ENCODE measurements at places on chromosomes 3 and 15. TPM values are rescaled to one million over a fixed set of nuclear protein-coding genes. Genes with fewer than 3 reads are reported as not detected.

Gene GOLGA8R
- total RNA-seq, result 1.5 TPM

Gene RYK
- 52.3 TPM for total RNA-seq

Gene PAK2
- 87.1 TPM for total RNA-seq

Gene CASR
- total RNA-seq, result not detected

Gene PLA2G4F
- total RNA-seq, result not detected

Gene ACTR8
- 34.2 TPM for total RNA-seq

Gene SCN11A
- 0.23 TPM for total RNA-seq

Gene CLEC3B
- not detected for total RNA-seq

Gene FGD5
- 72.1 TPM for total RNA-seq

DNA sequence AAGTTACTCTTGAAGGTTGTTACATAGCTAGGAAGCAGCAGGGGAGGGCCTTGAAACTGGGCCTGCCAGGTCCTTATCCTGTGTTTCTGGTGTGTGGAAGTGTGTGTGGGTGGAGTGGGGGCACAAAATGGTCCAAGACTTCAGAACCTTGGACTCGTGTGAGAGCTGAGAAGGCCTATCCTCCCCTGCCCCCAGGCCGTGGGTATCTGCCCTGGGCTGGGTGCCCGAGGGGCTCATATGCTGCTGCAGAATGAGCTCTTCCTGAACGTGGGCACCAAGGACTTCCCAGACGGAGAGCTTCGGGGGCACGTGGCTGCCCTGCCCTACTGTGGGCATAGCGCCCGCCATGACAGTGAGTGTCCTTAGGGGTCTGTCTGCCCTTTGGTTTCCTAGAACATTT, 4.5 kb downstream of the CHRD start:
- DNase-seq, result no peak

DNA sequence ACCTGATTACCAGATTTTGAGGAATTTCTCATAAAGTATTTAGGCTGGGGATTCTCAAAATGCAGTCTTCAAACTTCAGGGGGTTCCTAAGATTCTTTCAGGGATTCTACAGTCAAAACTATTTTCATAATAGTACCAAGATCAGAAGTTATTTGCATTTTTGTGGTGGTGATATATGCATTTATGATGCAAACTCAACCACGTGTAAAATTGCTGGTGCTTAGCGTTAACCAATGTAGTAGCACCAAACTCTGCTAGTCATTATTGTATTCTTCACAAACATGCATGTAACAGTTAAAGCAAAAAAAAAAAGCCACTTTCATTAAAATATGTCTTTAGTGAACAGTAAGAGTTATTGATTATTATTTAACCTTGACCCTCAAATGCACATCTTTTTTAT, 274.9 kb upstream of the DNAJC19 start:
- no peak for DNase-seq

- no peak for DNase-seq
Observed at GRCh38 chr3:187743195-187744141, 1.8 kb downstream of the BCL6 start.

DNA sequence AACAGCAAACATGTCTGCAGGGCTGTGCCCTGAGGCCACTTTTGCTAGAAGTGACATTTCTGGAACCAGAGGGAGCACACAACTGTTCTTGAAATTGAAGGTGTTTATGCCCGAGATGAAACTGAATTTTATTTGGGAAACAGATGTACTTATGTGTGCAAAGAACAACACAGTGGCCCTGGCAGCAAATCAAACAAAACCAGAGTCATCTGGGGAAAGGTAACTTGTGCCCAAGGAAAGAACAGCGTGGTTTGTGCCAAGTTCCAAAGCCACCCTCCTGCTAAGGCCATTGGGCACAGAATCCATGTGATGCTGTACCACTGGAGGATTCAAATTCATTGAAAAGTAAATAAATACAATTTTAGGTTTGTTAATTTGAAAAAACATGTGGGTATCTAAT, 31.2 kb upstream of the RARRES1 start:
- no peak for DNase-seq

GRCh38 chr3:193816656-193817311, 223.8 kb downstream of the OPA1 start:
- no peak for DNase-seq

GRCh38 chr15:43872416-43873020, 45.7 kb downstream of the WDR76 start:
- peak; percentile 50 for DNase-seq

DNA sequence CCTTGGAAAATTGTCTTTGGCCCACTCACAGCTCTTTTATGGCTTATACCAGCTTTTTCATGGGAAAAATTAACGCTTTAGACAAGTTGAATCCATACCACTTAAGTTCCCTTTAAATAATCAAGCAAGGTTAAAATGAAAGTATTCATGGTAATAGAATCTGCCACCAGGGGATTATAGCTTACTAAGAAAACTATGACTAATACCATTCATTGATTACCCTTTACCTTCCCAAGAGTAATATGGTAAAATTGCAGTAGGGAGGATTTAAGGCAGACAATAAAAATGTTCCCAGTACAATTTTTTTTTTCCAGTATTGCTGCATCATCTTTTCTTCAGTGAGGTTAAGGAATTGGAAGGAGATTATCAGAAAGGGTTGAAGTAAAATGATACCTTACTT, 641.1 kb upstream of the NAALADL2 start:
- DNase-seq, result no peak

DNA sequence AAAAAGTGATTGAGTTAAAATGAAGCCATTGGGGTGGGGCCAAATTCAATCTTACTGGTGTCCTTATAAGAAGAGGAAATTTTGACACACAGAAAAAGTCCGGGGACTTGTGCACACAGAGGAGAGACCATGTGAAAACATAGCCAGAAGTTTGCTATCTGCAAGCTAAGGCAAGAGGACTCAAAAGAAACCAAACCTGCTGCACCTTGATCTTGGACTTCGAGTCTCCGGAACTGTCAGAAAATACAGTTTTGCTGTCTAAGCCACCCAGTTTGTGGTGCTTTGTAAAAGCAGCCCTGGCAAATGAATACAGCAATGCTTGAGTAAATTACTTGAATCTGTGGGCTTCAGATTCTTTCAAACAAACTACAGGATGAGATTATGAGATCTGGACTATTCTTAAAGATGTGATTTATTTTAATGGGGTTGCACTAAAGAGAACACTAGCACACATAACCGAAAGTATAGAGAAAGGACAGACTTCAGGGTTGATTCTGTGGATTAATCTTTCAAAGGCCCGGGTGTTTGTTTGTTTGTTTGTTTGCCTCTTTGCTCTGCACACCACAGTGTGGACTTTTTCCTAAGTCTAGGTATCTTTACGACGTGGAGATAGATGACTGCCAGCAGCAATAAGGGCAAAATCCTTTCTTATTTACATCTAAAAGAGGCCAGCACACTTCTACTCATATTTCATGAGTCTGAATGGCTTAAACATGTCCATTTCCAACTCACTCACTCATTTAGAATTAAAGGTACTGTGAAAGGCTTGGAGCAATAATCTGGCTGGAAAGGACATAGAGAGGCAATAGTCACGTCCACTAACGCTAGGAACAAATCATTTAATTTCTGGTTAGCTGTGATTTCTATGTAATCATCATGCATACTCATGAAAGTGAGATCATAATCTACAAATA, 53.9 kb upstream of the SSR3 start:
- no peak for DNase-seq

DNA sequence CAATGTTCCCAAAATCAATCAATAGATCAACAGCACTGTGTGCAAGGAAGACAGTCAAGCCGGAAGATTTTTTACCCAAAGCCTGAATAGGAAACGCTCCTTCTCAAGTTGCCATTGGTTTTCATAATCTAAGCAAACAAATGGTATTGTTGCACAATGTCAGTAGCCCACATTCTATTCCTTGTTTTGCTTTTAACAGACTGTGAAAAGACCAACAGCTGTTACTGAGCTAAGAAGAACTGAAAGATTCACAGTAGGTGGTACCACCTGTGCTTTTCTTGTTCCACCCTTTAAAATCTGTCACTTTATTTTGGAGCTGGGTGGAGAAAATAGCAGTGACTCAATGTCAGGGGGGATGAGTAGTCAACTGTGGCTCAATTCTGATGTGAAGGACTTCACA, 357.5 kb upstream of the CADM2 start:
- DNase-seq, result no peak

DNA sequence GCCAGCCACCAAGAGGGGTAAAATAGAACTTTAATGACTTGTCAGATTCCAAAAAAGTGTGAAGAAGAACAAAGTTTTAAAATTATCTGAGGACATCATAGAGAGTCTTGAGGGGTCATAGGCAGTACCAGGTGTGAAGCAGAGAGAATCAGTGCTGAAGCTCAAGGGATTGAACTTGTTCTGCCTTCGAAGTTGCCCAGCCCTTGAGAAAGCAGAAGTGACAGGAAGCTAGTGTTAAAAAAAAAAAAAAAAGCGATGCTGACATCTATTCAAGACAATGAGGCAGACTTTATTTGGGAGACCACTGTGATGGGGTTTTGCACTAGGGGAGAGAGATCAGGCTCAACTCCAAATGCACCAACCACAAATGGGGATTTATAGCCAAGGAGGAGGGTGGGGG, 21.8 kb downstream of the FBXO22 start:
- DNase-seq, result no peak

GRCh38 chr15:63474810-63475316, 29.5 kb upstream of the USP3 start:
- no peak for DNase-seq

DNA sequence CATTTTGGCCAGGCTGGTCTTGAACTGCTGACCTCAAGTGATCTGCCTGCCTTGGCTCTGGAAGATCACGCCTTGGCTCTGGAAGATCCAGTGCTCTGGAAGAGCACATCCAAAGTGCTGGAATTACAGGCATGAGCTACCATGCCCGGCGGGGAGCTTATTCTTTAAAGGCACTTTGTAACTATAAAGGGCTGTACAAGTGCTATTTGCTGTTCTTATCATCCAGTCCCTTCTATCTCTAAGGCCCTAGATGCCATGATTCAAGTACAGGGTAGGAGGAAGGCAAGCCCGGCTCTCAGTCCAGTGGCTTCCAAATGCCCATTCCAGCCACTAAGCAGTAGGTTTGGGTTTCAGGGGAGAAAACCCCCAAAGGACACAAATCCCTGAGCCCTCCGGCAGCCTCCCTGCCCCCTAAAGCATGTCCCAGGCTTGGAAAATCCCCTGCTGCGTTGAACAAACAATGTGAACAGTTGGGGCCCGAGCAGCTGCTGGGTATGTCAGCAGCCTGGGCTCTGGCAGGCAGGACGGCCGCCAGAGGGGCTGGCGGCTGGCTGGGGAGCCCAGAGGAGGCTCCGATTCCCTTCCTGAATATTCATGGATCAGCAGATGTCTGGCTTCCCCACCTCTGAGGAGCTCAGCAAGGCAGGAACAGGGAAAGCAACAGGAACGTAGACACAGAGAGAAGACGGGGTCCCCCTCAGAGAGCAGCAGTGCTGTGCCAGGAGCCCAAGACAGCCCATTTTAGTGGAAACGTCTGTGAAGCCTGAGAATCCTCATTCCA, 7.7 kb downstream of the IGDCC4 start:
- DNase-seq, result no peak

DNA sequence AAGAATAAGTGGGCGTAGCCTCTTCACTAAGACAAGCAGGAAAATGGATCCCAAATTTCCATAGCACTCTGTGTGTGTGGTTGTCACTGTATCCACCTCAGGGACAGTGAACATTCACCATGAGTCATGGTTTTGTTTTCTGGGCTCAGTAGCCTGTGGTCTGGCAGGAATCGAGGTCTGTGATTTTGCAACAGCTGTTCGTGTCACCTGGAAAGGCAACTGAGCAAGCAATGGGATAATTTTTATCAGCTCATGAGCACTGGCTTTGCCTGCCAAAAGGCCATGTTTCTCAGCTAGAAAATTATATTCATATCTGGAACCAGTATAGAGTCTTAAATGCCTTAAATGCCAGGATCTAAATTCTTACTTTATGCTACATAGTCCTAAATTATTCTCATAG, 60.9 kb downstream of the STRIT1 start:
- no peak for DNase-seq

DNA sequence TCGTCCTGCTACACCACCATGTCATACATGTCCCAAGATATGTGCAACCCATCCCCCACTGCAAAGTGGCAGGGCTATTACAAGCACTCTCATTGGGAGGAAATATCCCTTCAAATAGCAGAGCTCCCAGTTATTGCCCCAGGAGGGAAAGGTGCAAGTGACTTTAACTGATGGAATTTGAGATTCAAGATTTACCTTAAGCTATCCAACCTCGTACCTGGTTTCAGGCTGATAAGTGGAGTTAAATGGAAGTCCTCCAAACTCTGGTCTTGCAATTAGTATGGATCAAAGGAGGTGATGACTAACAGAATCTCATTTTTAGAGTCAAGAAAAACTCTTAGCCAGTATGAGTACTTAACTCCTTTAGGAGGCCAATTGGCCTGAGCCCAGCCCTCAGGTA, 2.1 kb downstream of the SLCO2A1 start:
- no peak for DNase-seq

DNA sequence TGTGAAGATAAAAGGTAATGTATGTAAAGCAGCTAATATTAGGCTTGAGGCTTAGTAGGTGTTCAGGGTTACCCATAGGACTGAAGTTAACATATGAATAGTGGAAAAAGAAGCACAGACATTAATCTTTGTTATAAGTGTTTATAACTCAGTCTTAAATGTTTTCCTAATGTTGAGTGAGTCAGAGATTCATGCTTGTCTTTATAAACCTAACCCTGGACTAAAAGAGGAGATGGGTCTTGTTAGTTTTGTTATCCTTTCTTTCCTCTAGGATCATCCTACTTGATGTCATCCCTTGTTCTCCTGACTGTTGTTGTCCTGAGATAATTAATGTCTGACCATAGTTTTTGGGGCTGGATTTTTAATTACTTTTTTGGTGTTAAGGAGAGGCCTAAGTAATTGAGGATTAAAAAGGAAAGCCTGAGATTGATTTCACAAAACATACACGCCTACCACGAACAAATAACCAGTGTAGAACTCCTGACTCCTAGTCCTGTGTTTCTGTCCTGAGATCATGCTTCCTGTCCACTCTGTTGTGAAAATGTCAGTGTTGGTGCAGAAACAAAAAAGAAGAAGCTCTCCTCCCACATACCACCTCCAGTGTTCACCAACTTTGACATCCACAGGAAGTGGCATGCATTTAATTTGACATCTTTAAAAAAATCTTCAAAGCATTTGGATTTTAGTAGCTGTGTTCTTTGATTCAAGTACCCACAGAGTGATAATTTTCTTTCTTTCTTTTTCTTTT, 8.4 kb downstream of the MITF start:
- no peak for DNase-seq

GRCh38 chr3:123046262-123047061, 18.9 kb upstream of the SEMA5B start:
- DNase-seq, result no peak

DNA sequence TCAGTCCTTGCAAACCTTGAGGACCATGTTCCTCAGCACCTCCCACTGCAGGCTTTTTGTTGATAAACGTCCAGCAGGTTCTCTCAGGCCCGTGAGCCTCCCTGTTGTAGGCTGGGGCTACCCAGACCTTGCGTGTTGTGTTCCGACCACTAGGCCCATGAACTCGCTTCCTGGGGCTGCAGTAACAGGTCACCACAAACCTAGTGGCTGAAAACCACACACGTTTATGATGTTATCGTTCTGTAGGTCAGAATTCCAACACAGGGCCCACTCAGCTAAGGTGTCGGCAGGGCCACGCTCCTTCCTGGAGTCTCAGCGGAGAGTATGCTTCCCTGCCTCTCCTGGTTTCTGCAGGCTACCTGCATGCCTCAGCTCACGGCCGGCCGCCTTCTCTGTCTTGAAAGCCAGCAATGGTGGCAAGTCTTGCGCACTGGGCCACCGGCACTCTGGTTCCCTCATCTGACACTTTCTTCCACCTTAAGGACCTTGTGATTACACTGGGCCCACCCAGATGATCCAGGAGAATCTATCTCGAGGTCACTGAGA, 60.8 kb downstream of the ATP10A start:
- no peak for DNase-seq

- no peak for DNase-seq
Observed at GRCh38 chr3:55796533-55796932, 309.4 kb upstream of the WNT5A start.
